ENCODE measurements at places on chromosomes 7 and 10.

DNA sequence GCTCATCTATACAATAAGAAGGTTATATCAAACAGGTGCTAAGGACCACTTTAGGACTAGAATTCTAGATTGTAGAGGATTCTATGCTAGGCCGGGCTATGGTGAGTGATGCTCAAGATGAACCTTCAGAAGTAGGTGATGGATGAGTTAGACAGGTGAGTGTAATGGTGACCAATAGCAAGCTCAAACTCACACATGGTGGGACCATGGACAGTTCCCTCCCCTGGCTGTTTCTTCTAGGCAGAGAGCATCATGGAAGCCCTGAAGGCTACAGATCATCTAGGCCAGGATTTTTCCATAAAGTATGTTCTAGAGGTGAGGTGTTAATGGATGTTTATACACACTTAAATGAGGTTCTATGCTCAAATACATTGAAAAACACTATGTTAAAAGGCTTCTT, 162.2 kb upstream of the WDR11 start:
- DNase-seq: no peak

GRCh38 chr7:48551652-48552051, 372.7 kb upstream of the CDC14C start:
- no peak for DNase-seq

DNA sequence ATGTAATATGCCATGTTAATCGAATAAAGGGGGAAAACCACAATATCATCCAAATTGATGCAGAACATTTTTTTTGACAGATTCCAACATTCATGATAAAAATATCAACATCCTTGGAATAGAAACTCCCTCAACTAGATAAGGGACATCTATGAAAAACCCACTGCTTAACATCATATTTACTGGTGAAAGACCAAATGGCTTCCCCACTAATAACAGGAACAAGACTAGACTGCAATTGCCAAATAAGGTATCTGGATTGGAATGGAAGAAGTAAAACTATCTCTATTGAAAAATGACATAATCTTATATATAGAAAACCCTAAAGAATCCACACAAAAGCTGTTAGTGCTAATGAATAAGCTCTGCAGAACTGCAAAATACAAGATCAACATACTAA, 27.8 kb downstream of the SMURF1 start:
- no peak for DNase-seq

GRCh38 chr10:23869996-23870395, 338.9 kb upstream of the KIAA1217 start:
- no peak for DNase-seq

- peak; percentile 16 for DNase-seq
Measured at GRCh38 chr7:117083648-117084047, 130.3 kb downstream of the ST7 start.

DNA sequence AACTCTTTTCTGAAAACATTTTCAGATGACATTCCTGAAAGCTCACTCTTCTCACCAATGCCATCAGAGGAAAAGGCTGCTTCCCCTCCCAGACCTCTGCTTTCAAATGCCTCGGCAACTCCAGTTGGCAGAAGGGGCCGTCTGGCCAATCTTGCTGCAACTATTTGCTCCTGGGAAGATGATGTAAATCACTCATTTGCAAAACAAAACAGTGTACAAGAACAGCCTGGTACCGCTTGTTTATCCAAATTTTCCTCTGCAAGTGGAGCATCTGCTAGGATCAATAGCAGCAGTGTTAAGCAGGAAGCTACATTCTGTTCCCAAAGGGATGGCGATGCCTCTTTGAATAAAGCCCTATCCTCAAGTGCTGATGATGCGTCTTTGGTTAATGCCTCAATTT, 16.5 kb downstream of the ANLN start:
- DNase-seq: no peak

DNA sequence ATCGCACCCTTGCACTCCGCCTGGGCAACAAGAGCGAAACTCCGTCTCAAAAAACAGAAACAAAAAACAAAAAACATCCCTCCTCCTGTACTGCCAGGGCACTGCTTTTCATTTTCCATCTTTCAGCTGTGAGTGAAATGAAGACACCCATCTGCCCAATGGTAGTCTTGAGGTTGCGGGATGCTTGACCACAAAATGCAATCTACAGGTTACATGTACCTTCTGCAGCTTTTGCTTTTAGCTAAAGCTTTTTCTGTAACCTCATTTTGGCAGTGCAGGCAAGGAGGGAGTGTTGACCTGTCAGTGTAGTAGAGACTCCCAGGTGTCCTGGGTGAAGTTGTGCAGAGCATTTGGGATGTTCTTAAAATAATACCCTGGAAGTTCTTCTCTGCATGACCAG, 476.5 kb downstream of the CALN1 start:
- DNase-seq: no peak

GRCh38 chr10:112634096-112634830, 187.2 kb downstream of the VTI1A start:
- no peak for DNase-seq

DNA sequence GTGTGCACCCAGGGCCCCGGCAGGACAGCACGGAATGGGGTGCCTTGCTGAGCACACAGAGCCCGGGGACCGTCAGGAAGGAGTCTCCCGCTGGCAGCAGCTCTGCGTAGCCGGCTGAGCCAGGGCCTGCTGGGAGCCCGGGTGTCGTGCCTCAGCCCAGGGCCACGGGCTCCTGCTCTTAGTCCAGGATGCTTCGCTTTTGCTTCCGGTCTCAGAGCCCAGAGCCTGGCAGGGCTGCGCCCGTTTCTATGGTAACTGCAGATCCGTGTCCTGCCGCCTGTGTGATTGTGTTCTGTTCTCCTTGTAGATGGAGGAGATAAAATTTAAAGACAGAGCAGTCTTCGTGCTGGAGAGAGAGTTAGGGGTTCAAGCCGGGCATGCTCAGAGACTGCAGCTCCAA, 53.7 kb upstream of the DPYSL4 start:
- no peak for DNase-seq

DNA sequence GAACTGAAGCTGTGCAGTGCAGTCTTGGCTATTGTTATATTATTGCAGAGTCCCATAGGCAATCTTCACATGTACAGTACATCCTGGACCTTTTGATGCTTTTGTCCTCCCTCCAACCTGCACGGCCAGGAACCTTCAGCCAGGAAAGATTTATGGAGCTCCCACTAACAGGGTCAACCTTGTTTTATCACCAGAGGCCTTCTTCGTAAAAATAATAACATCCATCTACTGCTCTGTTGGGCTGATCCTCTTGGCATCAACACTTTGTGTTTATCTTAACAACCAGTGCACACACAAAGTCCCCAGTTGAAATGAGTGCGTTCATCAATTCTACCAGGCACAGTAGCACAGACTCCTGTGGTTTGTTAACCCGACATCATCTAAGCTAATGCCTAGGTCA, 72.4 kb downstream of the AGMO start:
- DNase-seq: peak; percentile 23

- no peak for DNase-seq
Measured at GRCh38 chr10:108788891-108789290, 1134.4 kb downstream of the XPNPEP1 start.

- no peak for DNase-seq
Measured at GRCh38 chr10:78424723-78425122, 391.1 kb downstream of the RPS24 start.

GRCh38 chr10:49609283-49610113, 612 bp upstream of the SLC18A3 start:
- no peak for DNase-seq

- DNase-seq: no peak
Measured at GRCh38 chr7:108810756-108811385, 241.2 kb downstream of the DNAJB9 start.

GRCh38 chr10:101405001-101405400, 51.0 kb downstream of the BTRC start:
- no peak for DNase-seq

- no peak for DNase-seq
Measured at GRCh38 chr7:15820319-15820718, 133.8 kb upstream of the MEOX2 start.

DNA sequence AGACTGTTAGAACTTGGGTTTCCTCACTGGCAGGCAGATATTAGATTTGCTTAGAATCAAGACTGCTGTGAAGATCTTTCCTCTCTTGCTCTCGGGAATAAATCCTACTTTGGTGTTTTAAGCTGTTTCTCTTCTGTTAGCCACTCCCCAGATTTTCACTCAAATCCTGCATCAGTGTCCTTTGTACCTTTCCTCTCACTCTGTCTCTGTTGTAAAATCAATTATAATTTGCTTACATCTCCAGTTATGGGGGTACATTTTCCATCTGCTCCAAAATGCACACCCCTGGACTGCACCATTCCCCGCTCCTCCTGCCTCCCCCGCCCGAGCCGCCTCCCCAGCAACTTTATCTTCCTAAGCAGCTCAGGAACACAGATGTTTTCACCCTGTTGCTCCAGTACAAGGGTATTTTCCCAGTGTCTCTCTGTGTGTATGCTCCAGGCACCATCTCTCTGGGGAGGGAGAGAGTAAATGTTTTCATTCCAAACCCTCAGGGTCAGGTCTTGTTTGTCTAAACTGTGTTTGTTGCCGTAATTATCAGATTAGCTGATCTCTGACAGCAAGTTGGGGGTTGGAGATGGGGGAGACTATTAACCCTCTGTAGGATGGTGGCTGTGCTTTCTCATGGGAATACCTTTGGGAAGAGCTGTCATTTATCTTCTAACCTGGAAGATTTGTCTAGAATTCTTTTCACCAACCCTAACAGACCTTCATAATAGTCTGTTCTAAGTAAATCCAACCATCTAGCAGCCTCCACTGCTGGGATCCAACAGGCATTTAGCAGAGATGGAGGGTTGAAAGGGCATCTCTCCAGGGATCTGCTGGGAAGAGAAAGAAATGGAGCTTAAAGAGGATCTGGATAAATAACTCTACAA, 20.4 kb upstream of the GOT1 start:
- no peak for DNase-seq

- no peak for DNase-seq
Measured at GRCh38 chr10:7610026-7610425, 56.7 kb downstream of the ITIH5 start.

GRCh38 chr10:132700156-132701098, 85.5 kb downstream of the NKX6-2 start:
- DNase-seq: peak; percentile 32

DNA sequence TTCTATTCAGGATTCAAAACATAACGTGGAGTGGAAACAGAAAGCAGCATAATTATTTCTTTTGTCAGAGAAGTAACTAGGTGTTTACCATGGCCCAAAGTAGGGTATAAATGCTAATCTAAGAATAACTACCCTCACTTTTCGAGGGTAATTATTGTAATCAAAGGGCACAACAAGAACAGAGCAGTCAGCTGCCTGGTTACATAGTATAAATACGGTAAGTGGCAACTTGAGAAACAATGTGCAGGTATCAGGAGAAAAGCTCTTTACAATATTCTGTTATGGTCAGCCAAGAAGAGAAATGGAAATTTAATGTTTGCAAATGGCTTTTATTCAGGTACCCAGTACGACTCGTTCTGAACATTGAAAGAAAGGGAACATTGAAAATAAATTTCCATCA, 242.0 kb upstream of the NPY start:
- peak; percentile 15 for DNase-seq

DNA sequence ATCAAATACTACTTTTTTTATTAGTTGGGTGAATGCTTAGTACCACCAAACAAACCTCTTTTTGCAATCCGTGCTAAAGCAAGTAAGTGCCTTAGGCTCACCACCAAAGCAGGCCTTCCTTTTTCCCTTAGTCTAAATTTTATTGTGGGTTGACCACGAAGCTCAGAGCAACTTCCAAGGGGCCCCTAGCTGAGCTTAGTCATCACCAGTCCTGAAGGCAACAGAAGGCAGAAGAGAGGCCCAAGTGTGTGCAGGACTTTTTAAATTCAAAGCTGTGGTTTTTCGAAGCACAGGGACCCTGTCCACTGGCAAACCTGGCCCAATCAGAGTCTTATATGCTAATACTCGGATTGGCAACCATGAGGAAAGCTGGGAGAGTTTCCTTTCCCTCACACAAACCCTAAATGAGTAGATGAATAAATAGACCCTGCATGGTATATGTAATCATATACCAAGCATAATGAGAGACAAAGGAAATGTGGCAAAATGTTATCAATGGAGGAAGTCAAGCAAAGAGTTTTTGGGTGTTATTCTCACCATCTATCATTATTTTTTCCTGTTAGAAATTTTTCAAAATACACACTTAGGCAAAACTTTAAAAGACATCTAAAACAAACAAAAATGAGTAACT, 453.2 kb upstream of the GALNT17 start:
- no peak for DNase-seq

GRCh38 chr10:116521424-116522290, 24.1 kb upstream of the PNLIP start:
- DNase-seq: peak; percentile 18

- no peak for DNase-seq
Measured at GRCh38 chr10:97842656-97843280, 6.9 kb upstream of the GOLGA7B start.

GRCh38 chr10:102682416-102682815, 31.8 kb downstream of the ARL3 start:
- no peak for DNase-seq

- no peak for DNase-seq
Measured at GRCh38 chr10:3339121-3339520, 166.5 kb upstream of the PITRM1 start.

DNA sequence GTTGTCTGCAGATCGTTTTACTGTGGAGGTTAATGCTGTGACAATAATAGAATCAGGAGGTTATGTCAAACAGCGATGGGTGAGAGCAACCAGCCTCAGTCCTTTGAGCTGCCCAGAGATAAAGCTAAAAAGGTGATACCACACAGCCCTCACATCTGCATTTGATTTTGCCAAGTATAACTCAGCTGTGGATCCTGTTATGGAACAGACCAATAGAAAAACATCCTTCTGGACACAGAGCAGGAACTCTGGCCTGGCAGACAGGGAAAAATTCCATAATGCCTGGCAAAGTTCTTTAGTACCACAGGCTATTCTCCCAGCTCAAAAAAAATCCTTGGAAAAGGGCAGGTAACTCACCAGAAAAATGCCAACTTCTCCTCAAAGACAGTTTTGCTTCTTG, 87.1 kb upstream of the PDLIM1 start:
- no peak for DNase-seq

DNA sequence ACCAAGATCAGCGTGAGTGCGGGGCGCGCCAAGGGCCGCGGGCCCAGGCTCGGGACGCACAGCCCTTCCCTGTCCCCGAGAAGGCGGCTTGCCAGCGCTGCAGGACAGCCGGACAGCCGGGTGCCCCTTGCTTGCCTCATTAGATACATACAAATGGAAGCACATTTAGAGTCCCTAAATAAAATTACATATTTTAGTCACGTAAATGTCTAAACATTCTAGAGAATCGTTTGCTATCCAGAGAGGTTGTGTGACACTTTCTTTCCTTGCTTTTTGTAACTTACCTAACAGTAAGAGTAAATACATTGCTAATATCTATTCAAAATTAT, 4.8 kb downstream of the VSTM2A start:
- DNase-seq: no peak

GRCh38 chr10:1228467-1228975, 172.3 kb downstream of the WDR37 start:
- no peak for DNase-seq

- DNase-seq: no peak
Measured at GRCh38 chr7:126302639-126303038, 950.1 kb downstream of the GRM8 start.
